ENCODE measurements at places on chromosomes 12 and 14. TPM values are rescaled to one million over a fixed set of nuclear protein-coding genes. Genes with fewer than 3 reads are reported as not detected.
A peak's percentile ranks its signal among the peaks of the same experiment; 100 is the strongest.

- DNase-seq = no peak
- no peak overlapping the region for H3K4me3 ChIP-seq
- no peaks in the 10 kb centered on the region for H3K4me1 ChIP-seq
- no peak overlapping the region for H3K27ac ChIP-seq
- no peaks in the 10 kb centered on the region for H3K27me3 ChIP-seq
Observed at GRCh38 chr12:115882936-115883335, 394.6 kb downstream of the MED13L start.

DNA sequence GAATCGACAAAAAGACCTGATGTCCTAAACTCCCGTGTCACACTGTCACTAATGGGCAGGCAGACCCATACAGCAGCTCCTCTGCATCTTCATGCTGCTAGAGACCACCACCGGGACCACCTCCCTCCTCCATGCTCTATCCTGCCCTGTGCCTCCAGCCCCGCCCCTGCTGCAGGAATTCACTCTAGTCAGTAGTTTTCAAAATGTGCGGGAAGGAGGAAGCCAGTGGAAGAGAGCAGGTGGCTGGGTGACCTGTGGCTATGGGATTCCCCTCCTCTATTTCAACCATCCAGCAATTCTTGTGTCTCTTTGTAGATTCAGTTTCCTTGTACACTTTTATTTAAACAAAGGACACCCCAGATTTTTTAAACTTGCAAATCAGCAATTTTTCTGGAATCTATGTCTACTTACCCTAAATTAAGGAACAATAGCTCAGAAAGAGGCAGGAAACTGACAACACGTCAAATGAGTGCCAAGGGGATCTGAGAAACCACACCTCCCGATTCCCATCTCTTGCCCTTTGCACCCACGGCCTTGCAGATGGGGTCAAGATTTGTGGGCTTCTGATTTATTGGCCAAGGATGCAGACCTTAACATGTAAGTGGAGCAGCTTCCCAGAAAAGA lies 20.4 kb upstream of the MAP1LC3B2 start:
- no peaks in the 10 kb centered on the region for H3K27me3 ChIP-seq
- no peaks in the 10 kb centered on the region for H3K36me3 ChIP-seq
- no peak overlapping the region for H3K27ac ChIP-seq
- DNase-seq = no peak

Gene CNTN1
- polyA plus RNA-seq = 0.13 TPM

- H3K4me1 ChIP-seq = no peaks in the 10 kb centered on the region
- no peak overlapping the region for H3K27ac ChIP-seq
- H3K36me3 ChIP-seq = no peaks in the 10 kb centered on the region
- DNase-seq = no peak
- no peak overlapping the region for H3K4me3 ChIP-seq
Observed at GRCh38 chr12:83378186-83378727, 691.6 kb downstream of the TMTC2 start.

- peaks cover 8% of the 10 kb centered on the region for H3K4me1 ChIP-seq
- peak overlapping the region; percentile 83 for H3K27ac ChIP-seq
- peak overlapping the region; percentile 95 for H3K4me3 ChIP-seq
- H3K36me3 ChIP-seq = peaks cover 43% of the 10 kb centered on the region
- DNase-seq = no peak
- no peaks in the 10 kb centered on the region for H3K27me3 ChIP-seq
Observed at GRCh38 chr14:52948039-52948438, 2.8 kb downstream of the FERMT2 start.

Gene NKX2-8
- polyA plus RNA-seq = not detected

GRCh38 chr12:12236896-12237295 lies 29.9 kb downstream of the LRP6 start:
- H3K4me3 ChIP-seq = no peak overlapping the region
- H3K27ac ChIP-seq = no peak overlapping the region
- H3K36me3 ChIP-seq = no peaks in the 10 kb centered on the region
- H3K4me1 ChIP-seq = peaks cover 14% of the 10 kb centered on the region
- H3K27me3 ChIP-seq = no peaks in the 10 kb centered on the region

- no peak overlapping the region for H3K4me3 ChIP-seq
- H3K27ac ChIP-seq = no peak overlapping the region
- H3K4me1 ChIP-seq = no peaks in the 10 kb centered on the region
- no peak for DNase-seq
Observed at GRCh38 chr12:124147575-124147974, 147.3 kb upstream of the RFLNA start.

Gene RTN1
- 1.6 TPM for polyA plus RNA-seq

Gene KERA
- polyA plus RNA-seq = not detected

Gene HOXC4
- 1.6 TPM for polyA plus RNA-seq

DNA sequence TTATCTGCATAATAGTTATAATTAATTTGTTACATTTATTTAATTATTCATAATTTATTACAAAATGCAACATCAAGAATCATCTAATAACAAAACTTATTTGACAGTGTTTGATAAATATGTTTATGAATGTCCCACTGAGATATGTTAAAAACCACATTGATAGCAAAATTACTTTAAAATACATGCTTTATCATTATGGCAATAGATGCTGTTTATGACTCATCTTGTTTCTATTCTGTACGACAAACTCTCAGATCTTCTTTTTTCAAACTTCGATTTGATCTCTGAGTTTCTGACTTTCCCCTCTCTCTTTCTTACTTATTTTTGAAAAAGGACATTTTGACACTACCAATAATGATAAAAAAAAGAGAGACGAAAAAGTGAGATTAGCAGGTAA lies 56.8 kb upstream of the LRRK2 start:
- H3K27me3 ChIP-seq = no peaks in the 10 kb centered on the region
- no peak overlapping the region for H3K27ac ChIP-seq
- no peak for DNase-seq
- no peak overlapping the region for H3K4me3 ChIP-seq

GRCh38 chr14:64971943-64972791 lies at the start of gene RAB15:
Gene RAB15, minus strand, starts transcription at chr14:64972336. Its CDS starts 260 bp downstream, at chr14:64972076.
- peak within 1 kb of the TSS; percentile 69 for H3K4me3 ChIP-seq
- H3K27ac ChIP-seq = no peak within 1 kb of the TSS
- no peaks in the 10 kb centered on the region for H3K27me3 ChIP-seq
- H3K4me1 ChIP-seq = peaks cover 10% of the 10 kb centered on the region
- DNase-seq = peak; percentile 90

DNA sequence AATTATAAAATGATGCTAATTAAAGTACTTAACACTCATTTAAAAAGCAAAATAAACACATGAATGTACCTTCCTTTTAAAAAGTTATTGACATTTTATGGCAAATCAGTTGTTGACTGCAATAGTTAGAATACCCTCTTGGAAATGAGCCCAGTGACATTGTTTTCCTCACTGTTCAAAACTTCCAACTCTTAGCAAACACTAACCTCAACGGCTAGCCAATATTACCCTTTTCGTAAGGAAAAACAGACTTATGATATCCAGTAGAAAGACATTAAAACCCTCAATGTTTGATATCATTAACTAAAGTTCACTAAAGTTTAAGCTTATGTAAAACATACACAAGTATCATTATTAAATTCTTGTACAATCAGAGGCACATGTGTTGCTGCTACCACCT lies 83.6 kb downstream of the EPS8 start:
- peaks cover 27% of the 10 kb centered on the region for H3K4me1 ChIP-seq
- no peak overlapping the region for H3K4me3 ChIP-seq
- H3K27ac ChIP-seq = no peak overlapping the region
- DNase-seq = no peak

GRCh38 chr12:43763769-43764168 lies 5.0 kb downstream of the IRAK4 start:
- DNase-seq = no peak
- H3K4me3 ChIP-seq = no peak overlapping the region
- no peaks in the 10 kb centered on the region for H3K27me3 ChIP-seq
- no peak overlapping the region for H3K27ac ChIP-seq
- H3K4me1 ChIP-seq = peaks cover 5% of the 10 kb centered on the region

DNA sequence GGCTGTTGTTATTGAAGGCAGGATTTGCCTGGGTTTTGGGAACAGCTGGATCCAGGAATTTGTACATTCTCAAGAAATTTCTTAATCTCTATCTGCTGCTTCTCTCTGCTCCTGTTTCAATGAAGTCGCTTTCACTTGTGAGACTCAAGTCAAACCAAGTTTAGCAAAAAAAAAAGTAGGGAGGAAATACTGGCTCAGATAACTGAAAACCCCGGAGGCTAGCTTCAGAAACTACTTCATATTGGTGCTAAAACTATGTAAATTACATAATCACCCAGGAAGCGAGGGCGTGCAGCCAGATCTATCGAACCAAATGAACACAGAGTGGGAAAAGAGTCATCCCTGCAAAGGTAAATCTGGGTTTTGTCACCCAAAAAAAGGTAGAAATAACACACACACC lies 68.3 kb upstream of the FICD start:
- DNase-seq = no peak
- H3K27ac ChIP-seq = no peak overlapping the region
- no peaks in the 10 kb centered on the region for H3K27me3 ChIP-seq

- peak overlapping the region; percentile 44 for H3K4me3 ChIP-seq
- peaks cover 14% of the 10 kb centered on the region for H3K4me1 ChIP-seq
- H3K27me3 ChIP-seq = peaks cover 10% of the 10 kb centered on the region
- H3K36me3 ChIP-seq = no peaks in the 10 kb centered on the region
- peak; percentile 78 for DNase-seq
- no peak overlapping the region for H3K27ac ChIP-seq
Observed at GRCh38 chr12:120649442-120650232, 9.2 kb downstream of the CABP1 start.

DNA sequence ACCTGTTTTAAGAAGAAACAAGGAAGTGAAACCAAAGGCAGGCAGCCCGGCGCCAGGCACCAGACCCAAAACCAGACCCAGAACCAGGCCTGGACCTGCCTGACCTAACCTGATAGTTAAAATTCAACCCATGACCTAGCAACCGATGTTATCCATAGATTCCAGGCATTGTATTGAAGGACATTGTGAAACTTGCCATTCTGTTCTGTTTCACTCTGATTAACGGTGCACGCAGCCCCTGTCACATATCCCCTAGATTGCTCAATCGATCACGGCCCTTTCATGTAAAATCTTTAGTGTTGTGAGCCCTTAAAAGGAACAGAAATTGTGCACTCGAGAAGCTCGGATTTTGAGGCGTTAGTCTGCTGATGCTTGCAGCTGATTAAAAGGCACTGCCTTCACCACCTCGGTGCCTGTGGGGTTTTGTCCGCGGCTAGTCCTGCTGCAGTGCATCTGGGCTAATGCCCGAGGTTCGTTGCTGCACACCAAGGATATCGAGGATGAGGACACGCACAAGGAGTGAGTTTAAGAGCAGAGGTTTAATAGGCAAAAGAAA lies 262.5 kb upstream of the TMEM132C start:
- no peak for DNase-seq
- no peak overlapping the region for H3K27ac ChIP-seq
- H3K36me3 ChIP-seq = no peaks in the 10 kb centered on the region
- H3K4me3 ChIP-seq = no peak overlapping the region
- no peaks in the 10 kb centered on the region for H3K4me1 ChIP-seq

DNA sequence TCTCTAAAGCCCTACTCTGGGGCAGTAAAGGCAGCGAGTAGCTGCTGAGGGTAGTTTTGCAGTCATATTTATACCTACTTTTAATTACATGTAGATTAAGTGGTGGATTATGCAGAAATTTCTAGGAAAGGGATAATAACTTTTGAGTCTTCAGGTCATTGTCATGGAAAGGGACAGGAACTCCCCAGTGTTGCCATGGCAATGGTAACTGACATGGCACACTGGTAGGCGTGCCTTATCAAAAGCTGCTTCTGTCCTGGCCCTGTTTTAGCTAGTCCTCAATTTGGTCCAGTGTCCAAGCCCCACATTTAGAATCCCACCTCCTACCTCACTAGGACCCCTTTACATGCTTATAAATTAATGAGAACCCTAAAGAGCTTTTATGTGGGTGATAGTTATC lies 303.1 kb downstream of the VRK1 start:
- no peak overlapping the region for H3K4me3 ChIP-seq
- no peaks in the 10 kb centered on the region for H3K36me3 ChIP-seq
- DNase-seq = no peak
- H3K4me1 ChIP-seq = no peaks in the 10 kb centered on the region
- no peaks in the 10 kb centered on the region for H3K27me3 ChIP-seq
- no peak overlapping the region for H3K27ac ChIP-seq

Gene KCNC2
- not detected for polyA plus RNA-seq

Gene SMIM41
- polyA plus RNA-seq = not detected

DNA sequence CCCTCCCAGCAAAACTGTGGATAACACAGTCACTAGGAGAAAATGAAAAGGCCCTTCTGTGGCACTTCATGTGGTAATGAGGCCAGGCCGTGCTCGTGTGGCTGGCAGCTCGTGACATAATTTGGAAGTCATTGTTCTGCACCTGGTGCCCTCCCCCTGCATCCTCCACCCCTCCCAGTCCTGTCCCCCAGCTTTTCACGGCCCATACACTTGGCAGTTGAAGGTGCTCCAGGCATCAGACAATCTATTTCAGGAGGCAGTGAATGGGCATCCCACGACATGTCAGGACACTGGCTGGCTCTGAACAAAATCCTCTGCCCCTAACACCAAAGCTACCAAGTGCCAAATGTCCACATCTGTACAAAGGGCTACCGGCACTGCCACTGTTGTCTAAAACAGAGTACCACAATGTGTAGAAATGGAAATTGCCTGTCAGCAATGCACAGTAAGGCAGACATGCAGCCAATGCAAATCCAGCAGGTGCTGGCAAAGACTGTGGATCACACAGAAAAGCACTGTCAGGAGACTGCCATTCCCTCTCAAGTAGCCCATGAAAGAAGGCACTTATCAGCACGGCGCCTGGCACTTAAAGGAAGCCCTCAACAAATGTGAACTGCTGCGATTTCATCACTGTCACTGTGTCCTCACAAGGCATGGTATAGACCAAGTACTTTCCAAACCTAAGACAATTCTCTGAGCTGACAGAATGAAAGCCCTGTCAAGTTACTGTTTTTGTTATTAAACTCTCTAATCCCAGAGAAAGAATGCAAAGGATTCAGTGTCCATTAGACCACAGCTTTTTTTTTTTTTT lies 39.1 kb downstream of the CORO1C start:
- H3K4me3 ChIP-seq = peak overlapping the region; percentile 35

DNA sequence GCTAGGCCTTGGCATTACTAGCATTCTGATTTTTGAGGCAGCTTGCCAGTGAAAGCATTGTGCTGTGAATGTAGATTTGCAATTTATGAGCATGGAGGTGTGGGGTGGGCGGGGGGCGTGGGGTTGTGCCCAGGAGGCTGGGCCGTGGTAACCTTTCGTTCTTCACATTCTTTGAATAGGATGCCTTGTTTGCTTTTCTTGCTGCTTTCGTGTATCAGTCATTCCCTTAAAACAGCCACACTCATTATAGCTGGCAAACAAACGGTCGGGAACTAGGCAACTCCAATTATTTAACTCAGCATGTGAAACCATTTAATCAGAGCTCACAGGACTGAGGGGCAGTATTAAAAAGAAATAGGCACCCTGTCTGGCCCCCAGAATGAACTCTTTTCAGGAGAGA lies 115.9 kb upstream of the PELI2 start:
- no peak for DNase-seq
- no peaks in the 10 kb centered on the region for H3K36me3 ChIP-seq
- H3K27me3 ChIP-seq = no peaks in the 10 kb centered on the region
- no peak overlapping the region for H3K27ac ChIP-seq

Measured in SK-N-SH (cell line).